ENCODE measurements at places on chromosomes 3 and 15. TPM values are rescaled to one million over a fixed set of nuclear protein-coding genes. Genes with fewer than 3 reads are reported as not detected.
A peak's percentile ranks its signal among the peaks of the same experiment; 100 is the strongest.

The PLIN1 gene
- polyA plus RNA-seq, result 0.08 TPM

DNA sequence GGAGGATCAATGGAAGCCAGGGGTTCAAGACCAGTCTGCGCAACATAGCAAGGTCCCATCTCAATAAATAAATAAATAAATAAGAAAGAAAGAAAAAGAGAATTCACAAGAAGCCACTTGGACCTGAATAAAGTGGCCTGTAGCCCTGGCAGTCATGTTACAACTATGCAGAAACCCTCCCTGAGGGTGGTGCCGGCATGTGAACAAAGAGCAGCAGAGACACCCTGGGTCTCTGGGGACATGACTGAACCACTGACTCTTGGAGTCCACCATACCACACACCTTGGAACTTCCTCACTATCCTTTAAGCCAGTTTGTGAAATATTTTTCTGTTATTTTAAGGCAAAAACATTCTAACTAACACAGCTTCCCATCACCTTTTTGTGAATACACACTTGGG, 93.0 kb downstream of the MEIS2 start:
- DNase-seq, result no peak

The GABRR3 gene
- not detected for polyA plus RNA-seq

DNA sequence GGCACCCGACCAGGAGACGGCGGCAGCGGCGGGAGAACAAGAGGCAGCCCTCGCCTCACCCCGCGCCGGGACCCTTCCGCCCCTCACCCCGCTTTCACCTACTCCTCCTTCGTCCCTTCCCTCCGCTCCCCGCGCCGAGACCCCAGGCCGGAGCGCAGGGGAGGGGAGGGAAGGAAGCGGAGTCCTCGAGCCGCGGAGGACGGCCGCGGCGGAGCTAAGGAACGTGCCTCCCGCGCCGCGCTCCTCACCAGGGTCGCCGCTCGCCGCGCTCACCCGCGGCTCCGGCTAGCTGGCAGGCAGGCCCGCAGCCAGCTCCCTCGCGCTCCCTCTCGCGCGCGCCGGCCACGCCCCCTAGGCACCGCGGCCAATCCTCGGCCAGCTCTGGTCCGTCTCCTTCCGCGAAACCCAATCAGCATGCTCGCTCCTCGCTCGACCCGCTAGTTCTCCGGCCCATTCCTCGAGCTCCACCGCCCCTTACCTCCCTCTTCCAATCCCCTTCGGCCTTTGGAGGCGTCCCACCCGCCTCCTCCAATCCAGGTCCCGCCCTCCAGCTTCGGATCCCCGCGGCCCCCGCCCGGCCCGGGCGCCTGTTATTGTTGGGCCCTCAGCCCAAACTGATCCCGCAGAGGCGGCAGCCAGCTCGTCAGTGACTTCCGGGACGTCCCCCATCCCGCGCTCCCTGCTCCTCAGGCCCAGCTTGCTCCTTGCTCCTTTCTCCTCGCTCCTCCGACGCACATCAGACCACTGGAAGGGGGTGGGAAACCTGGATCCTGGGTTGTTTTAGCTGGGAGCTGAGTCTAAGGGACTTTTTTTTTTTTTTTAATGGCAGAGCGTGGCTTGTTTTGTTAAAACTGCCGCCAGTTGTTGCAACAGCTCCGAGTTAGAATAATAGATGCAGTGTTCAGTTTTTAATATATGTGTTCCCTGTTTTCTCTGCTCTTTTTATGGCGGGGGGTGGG, at the start of gene DCBLD2:
Gene DCBLD2 (minus strand): TSS at position 304 of the 959 bp plus-strand sequence. CDS start 369 bp downstream, outside the sequence.
- DNase-seq, result peak; percentile 100

- no peak for DNase-seq
Observed at GRCh38 chr3:123008840-123009239, 18.7 kb downstream of the SEMA5B start.

The WDR76 gene
- polyA plus RNA-seq, result 8.9 TPM

DNA sequence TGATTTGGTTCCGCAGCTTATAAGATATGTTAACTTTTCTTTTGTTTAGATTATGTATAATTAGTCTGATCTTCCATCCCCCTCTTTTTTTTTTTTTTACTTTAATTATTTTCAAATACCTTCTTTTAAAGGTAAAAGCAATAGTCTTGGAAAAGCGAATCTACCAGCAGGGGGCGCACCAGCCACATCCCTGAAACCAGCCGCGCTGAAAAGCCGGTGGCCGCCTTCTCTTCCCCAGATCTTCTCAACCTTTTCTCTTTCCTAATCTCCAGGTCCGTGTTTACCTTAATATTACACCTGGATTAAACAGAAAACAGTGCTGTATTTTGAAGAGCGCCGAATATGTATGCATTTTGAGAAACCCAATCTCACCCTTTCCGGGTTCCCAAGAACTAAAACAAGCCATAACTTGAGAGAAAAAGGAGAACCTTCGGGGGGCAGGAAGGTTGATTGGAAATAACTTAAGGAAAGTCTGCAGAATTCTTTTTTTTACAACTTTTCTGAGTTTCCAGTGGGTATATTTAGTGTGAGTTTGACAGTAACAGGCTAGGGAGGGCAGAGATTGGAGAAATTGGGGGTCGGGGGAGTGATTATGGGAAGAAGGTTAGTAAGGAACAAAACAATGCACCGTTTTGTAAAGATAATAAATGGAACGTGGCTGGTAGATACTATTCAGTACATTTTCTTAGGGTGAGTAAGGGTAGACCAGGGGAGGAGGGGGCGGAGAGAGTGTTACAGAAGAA, 2.0 kb upstream of the SOX2 start:
- DNase-seq, result peak; percentile 40

DNA sequence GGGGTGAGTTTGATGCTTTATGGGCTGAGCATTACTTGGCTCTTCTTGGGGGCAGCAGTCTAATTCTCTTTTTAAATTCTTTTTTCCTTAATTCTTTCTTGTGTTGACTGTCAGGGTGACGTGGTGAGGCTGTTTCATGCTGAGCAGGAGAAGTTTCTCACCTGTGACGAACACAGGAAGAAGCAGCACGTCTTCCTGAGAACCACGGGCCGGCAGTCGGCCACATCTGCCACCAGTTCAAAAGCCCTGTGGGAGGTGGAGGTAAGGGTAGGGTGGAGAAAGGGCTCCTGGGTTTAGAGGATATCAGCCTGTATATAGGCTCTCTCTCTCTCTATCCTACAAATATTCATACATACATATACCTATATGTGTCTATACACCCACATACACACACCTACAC, 152.3 kb downstream of the ITPR1 start:
- DNase-seq, result no peak

DNA sequence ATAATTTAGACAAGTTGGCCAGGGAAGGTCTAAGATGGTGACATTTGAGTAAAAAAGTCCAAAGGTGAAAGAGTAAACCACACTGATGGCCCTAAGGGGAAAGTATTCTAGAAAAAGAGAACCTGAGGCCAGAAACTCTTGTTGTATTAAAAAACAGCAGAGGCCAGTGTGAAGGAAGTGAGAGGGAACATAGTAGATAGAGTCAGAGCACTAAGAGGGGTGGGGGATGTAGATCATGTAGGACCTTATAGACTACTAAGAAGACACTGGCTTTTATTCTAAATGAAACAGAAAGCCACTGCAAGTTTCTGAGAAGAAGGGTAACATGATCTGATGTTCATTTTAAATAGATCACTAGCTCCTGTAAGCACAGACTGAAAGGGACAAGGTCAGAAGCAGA, 14.5 kb downstream of the POLQ start:
- DNase-seq, result no peak

- peak; percentile 44 for DNase-seq
Observed at GRCh38 chr15:69535101-69535638, 82.6 kb downstream of the RPLP1 start.

DNA sequence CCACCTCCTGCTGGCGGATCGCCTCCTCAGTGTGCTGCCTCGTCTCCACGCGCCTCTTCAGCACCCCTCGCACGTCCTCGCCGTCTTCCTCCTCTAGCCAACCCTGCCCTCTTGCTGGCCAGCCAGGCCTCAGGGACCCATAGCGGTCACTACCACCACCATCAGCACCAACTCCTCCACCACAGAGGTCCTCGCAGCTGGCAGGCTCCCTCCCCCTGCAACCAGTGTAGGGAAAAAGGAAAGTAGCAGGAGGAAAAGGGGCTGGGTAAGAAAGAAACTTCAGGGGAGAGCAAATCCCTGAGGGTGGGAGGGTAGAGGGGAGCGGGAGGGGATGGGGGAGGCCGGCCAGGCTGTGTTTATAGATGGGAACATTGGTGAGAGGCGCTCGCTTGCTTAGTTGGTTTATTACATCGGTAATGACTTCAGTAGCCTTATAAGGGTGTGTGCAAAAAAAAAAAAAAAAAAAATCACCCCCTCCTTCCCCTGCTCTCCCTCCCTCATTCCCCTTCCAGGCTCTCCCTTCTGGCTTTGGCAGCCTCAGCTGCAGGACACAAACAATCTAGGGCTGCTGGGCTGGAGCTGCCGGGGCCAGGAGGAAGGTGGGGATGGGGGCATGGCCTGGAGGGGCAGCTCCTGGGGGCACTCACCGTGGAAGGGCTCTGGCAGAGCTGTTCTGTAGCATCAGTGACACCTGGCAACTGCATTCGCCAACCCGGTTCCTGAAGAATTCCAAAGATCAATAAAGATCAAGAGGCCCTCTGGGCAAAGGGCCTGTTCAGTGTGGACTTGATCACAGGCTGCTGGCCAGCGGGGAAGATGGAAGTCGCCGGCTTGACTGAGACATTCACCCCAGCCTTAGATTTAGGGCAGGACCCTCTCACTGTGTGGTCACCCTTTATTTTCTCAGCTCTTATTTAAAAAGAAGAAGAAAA, 116.2 kb upstream of the HACD2 start:
- no peak for DNase-seq

The HYKK gene
- 3.7 TPM for polyA plus RNA-seq

DNA sequence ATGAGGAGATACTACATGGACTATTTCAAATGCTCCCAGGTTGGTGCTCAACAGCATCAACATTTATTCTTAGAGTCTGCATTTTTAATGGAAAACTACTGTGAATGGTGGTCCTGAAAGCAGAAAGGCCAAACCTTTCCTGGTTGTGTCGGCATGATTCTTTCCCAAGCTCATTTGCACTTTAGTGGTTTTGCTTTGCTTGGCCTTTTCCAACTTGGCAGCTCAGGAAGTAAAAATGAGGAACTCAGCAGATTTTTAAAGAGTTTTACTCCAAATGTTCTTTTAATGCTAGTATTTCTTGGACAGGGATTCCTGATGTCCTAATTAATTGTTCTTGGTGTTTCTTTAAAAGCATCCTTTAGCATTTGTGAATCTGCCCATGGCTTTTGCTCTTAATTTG, 197.4 kb downstream of the SLC9A9 start:
- DNase-seq, result no peak

- peak; percentile 60 for DNase-seq
Observed at GRCh38 chr3:56836276-56837163, 34.8 kb upstream of the ARHGEF3 start.

DNA sequence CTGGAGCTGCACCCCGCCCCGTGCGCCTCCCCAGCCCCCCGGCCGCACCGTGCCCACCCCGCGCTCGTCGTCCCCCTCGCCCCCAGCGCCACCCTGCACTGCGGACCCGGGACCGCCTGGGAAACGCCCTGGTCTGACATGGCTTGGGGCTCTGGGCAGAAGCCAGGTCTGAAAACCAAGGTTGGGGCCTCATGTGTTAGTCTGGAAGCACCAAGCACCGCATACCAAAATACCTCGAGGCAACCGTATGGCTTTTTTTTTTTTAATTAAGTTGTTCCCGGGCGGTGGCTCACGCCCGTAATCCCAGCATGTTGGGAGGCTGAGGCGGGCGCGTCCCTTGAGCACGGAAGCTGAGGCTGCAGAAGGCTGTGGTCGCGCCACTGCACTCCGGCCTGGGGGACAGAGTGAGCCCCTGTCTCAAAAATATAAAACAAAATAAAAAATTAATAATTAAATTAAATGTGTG, 91.5 kb upstream of the CHD2 start:
- peak; percentile 62 for DNase-seq

DNA sequence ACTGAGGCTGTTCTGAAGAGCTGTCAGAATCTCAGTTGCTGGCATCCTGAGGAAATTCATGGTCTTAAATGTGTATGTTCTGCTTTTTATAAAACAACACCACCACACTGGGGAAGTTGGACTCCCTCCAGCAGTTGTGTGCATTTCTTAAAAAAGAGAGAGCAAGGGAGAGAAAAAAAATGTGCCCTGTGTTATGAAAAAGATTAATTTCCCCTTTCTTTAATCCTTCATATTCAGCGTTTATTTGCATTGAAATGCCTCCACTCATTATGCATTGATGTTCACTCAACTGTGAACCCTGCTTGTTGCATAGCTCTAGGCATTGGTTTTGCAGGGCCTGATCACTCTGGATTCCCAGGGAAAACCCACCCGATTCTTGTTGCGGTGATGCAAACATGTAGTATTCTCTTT, 4.4 kb upstream of the ZNF609 start:
- DNase-seq, result no peak

The CSPG5 gene
- 0.19 TPM for polyA plus RNA-seq

- no peak for DNase-seq
Observed at GRCh38 chr3:187551416-187551815, 118.8 kb downstream of the SST start.

GRCh38 chr15:77025941-77026411, 31.1 kb downstream of the PSTPIP1 start:
- DNase-seq, result no peak

The DNAH12 gene
- 0.02 TPM for polyA plus RNA-seq

DNA sequence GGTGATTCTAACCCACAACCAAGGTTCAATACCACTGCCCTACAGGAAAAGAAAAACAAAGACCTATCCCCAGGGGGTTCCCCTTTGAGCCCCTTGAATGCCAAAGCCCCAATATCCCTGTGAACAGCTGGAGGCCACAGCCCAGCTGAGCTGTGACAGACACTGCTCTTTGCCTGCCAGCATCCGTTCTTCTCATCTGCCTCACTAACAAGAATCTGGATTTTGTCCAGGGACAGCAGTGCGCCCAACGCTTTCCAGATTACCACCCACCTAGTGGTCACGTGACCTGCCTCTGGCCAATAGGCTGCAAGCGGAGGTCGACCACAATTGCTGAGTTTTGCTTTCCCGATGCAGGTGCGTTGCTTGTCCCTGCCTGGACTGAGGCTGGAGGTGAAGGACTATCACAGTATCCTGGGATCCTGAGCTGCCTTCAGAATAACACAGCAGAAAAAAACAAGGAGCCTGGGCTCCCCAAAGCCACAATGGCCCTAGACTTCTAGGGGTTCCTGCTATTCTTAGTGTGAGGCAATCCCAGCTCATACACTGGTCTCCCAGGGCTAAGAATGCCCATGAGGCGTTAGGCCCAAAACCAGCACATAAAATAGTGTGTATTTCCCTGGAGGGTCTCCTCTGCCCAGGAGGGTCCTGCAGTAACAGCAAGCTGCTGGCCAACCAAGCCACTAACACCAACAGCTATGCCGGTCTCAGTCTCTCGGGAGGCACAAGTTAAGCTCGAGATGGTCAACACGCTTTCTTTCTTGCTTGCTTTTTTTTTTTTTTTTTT, 13.8 kb downstream of the BDH1 start:
- DNase-seq, result no peak

- DNase-seq, result no peak
Observed at GRCh38 chr3:12299026-12299425, 10.2 kb downstream of the PPARG start.

All from mammary epithelial cell (primary cell).